ENCODE measurements at places on chromosomes 5 and 9. TPM values are rescaled to one million over a fixed set of nuclear protein-coding genes. Genes with fewer than 3 reads are reported as not detected.
A peak's percentile ranks its signal among the peaks of the same experiment; 100 is the strongest.

DNA sequence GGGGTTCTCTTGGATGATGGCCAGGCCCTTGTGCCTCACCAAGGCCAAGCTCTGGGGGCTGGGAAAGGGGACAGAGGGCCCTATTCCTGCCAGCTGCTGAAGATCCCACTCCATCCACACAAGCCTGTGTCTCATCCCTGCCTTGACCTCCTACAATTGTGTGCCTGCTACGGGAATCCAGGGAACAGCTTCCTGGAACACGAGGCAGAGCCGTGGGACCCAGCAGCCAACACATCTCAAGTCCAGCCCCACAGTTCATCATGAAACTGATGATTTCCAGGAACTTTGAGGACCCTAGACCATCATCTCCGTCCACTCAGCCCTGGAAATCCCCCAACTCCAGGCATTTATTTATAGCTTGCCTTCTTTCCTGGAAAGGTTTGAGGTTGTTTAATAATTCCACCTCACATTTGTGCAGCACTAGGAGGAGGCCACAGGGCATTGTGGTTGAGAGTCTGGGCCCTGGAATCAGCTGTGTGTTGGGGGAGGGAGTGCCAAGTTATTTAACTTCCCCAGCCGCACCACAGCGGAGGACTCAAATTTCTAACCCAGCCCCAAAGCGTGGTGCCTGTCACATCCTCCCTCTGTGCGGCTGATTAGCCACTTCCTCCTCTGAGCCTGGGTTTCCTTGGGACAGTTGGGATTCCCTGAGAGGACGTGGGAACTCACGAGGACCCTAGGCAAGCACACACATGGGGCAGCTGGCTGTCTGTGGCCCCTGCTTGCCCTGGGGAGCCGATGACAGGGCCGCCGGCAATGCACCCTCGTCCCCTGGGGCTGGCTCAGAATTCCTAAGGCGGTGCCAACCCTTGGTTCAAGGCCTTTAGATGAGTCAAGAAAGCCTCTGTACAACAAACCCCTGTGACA is 58.2 kb upstream of the GGTA1 start:
- DNase-seq: peak; percentile 98

- DNase-seq: peak; percentile 13
Observed at GRCh38 chr9:106752581-106752980, 110.4 kb upstream of the ZNF462 start.

Gene PCDHB6
- total RNA-seq: 0.49 TPM

DNA sequence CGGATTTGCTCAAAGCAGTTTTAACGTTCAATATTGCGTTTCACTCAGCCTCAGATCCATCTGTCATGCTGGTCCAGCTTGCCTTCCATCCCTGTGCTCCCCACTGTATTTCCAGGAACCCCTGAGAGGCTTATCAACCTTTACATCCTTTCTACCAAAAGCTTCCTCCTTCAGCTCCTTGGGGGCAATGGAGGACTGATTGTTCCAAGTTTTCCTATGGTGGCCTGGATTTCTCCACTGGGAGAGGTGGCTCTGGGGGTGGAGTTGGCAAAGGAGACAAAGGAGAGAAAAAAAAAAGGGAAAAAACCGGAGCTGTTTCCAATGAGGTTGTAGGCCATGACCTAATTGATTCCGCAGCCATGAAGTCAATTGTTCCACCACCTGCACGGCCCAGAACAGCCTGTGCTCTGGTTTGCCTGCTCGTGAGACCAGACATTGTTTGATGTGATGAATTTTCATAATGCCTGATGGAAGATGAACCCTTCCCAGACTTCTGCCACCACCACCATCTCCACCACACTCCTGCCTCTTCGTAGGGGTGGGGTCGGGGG is 54.1 kb downstream of the ABLIM3 start:
- DNase-seq: no peak

GRCh38 chr5:39450487-39450886 is 25.7 kb upstream of the DAB2 start:
- no peak for DNase-seq

DNA sequence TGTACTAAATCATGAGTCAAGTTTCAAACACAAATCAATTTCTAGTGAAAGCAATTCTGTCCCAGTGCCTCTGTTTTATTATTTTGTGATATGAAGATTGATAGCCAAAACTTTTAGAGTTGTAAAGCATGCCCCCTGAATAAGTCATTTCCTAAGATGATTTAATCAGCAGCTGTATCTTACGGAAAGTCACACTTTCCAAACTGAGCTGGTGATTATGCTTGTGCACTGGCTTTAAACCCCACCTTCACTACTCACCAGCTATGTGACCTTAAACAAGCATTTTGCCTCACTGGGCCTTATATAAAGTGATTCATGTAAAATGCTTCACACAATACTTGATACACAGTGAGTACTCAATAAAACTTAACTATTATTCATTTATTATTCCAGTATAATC is 78.1 kb downstream of the EDIL3 start:
- DNase-seq: peak; percentile 60

GRCh38 chr5:154209591-154210081 is 19.1 kb downstream of the GALNT10 start:
- DNase-seq: no peak

DNA sequence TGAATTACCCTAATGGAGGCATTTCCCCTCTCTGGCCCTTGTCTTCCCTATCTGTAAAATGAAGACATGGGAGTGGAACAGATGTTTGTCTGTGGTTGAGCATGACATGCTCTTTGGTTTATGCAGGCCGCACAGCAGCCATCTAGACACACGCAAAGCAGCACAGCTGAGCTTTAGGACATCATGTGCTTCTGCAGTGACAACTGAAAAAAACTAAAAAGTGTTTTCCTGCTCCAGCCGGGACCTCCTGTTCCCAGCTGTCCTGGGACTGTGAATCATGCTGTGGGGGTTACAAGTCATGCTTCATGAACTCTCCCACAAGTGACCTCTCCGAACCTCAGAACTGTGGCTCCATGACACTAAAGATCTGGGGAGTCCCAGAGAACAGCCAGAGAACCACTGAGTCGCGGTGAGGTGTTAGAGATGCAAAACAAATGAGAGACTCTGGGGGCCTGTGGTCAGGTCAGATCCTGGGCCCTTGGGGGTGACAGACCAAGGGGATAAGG is 1.7 kb downstream of the SMIM3 start:
- DNase-seq: peak; percentile 81

Gene MEF2C
- 7.7 TPM for total RNA-seq

DNA sequence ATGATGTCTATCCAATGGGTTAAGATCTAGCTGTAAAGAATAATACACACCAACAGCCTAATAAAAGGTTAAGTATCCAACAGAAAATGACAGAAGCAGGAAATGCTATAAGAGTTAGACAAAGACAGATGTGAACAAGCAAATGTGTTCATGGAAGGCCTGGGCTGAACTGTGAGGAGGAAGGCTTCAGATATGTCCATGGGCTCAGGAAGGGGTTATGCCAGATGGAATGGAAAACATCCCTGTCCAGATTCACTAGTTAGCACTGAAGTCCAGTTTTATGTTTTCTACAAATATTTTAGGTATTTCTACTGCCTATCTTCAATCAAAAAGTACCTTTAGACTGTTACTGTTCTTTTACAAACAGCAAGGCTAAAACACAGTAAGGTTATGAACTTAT is 27.1 kb downstream of the ERAP1 start:
- DNase-seq: no peak

DNA sequence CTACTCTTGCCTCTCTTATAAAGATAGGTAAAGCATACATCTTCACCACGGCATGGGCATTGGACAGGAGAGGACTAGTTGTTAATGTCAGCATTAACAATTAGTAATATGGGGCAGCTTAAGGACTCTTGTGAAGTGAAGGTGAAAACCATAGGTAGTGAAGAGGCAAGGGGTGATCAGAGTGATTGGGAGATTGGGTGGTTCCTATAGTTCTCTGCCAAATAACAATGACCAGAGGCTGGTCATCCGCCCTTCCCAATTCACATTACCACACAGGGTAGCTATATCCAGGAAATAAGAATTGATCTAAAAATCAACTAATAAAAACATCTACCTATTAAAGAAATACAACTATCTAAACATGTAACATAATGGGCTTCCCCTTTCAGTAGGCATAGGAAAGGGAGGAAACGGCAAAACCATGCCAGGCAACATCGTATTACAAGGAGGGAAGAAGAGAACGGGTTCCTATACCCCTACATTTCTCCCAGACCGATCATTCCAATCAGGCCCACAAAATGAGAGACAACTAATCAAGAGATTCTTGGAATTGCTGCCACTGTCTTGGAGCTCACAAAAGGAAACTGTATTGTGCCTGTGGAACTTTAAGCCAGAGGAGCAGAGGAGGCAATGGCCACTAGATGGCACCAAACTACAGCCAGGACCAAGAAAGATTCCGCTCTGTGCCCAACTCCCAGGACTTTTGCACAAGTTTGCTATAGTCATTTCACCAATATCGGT is 121.6 kb downstream of the FBXL17 start:
- DNase-seq: peak; percentile 68

DNA sequence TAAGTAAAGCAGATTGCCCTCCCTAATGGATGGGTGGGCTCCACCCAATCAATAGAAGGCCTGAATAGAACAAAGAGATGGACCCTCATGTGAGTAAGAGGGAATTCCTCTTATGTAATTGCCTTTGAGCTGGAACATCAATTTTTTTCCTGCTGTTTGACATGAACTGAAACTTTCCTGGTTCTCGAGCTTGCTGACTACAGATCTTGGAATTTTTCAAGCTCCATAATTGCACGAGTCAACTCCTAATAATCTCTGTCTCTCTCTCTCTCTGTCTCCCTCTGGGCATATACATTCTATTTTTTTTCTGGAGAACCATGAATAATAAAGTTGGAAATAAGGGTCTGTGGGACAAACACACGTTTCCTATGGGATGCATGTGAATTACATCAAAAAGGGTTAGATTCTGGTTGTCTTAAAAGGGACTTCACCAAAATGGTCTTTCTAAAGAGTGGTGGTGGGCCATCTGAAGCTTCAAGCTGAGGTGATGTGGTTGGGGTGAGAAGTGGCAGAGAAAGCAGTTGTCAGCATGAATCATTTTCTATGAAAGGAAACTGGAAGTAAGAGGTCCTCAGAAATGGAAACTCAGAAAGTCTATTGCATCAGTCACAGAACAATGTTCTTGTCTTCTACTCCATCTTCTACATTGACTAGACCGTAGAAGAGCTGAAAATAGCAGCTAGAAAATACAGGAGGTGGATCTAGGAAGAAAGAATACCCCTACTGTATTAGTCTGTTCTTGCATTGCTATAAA is 47.0 kb upstream of the HOMER1 start:
- DNase-seq: peak; percentile 64

GRCh38 chr9:92660266-92660665 is 9.7 kb downstream of the IPPK start:
- DNase-seq: no peak

Gene DCTN4
- 66.2 TPM for total RNA-seq

- no peak for DNase-seq
Observed at GRCh38 chr5:133123297-133123696, 71.5 kb downstream of the HSPA4 start.

- DNase-seq: no peak
Observed at GRCh38 chr5:168365581-168366081, 74.2 kb downstream of the WWC1 start.

- DNase-seq: peak; percentile 93
Observed at GRCh38 chr5:149011084-149011483, 51.8 kb downstream of the SH3TC2 start.

Gene PGGT1B
- total RNA-seq: 14.9 TPM

Gene FOXD4L3
- total RNA-seq: not detected

DNA sequence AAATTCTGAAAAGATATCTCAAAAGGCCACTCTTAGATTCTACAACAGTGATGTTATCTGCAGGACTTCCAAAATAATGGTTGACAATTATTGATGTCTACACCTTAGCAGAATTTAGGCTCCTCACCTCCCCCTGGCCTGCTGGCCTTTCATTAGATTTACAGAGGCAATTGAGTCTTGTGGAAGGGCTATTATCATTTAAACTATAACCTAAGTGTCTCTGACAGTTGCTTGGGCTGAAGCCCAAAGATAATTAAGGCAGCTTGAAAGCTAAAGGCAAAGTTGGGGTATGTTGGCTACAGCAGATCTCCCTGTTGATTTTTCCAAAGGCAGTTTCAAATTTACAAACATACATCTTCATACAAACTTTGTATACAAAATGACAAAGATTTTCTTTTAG is 912.3 kb downstream of the TAF11L14 start:
- no peak for DNase-seq

DNA sequence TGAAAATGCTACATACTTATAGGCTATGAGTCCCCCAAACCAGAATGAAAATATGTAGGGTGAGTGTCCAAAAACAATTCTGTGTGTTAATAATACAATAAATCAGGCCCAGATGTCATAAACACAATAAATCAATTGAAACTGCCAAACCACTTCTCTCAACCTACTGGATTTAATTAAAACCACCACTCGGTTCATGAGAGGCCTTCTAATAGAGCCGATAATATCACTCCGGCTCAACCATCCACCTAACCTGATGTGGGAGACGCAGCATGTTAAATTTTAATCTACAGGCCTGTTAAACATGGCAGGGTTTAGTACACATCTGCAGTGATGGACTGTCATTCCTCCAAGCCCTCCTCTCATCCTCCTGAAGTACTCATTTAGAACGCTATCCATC is 734.5 kb upstream of the ZNF608 start:
- DNase-seq: no peak

DNA sequence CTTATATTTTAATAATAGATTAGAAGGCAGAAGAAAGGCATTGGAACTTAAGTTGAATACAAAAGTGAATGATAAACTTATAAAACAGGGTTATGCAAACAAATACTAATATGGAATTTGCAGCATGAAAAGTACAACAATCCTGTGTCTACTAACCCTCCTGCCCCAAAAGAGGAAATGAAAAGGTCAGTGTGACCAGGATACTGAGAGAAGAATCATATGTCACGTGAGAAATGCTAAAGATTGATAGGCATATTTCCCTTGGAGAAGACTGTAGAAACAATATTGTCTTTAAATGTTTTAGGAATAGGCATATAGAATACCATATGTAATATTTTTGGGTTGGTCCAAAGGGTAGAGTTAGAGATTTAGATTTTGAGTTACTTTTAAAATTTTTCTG is 3.8 kb downstream of the WDR36 start:
- DNase-seq: no peak

- DNase-seq: no peak
Observed at GRCh38 chr5:56191656-56192055, 41.5 kb downstream of the ANKRD55 start.

Gene CXCL14
- 0.62 TPM for total RNA-seq

All from M059J (cell line).